Memory B cell (primary cell): ENCODE measurements at places on chromosomes 13 and 19.

- no peak for DNase-seq
Observed at GRCh38 chr13:40170982-40171381, 495.5 kb downstream of the FOXO1 start.

DNA sequence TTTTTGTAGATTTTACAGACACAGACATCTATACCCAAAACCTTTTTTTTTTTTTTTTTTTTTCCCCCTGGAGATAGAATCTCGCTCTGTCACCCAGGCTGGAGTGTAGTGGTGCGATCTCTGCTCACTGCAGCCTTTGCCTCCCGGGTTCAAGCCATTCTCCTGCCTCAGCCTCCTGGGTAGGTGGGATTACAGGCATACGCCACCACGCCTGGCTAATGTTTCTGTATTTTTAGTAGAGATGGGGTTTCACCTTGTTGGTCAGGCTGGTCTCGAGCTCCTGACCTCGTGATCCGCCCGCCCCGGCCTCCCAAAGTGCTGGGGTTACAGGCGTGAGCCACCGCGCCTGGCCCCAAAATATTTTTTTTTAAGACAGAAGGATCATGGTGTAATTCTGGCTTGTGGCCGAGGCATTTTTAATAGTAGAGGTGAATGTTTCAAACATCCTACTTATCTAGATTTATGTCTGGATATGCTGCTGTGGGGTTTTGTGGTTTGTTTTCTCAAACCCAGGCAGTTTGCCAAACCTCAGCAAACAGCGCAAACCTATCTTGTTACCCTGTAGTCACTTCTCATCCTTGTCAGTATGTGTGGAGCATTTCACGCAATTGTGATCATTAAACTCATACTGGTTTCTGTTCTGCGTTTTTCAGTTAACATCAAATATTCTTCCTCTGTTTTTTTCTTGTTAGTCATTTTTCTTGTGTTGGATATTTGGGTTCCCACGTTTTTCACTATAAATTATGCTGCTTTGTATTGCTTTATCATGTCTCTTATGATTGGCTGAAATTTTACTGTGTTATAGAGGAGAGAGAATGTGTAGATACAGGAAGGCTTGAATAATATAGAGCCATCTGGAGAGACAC is 36.2 kb upstream of the GARRE1 start:
- DNase-seq, result no peak

GRCh38 chr13:109182777-109183465 is 553.5 kb downstream of the MYO16 start:
- DNase-seq, result no peak

GRCh38 chr19:16258440-16258903 is 60.8 kb downstream of the AP1M1 start:
- DNase-seq, result no peak

DNA sequence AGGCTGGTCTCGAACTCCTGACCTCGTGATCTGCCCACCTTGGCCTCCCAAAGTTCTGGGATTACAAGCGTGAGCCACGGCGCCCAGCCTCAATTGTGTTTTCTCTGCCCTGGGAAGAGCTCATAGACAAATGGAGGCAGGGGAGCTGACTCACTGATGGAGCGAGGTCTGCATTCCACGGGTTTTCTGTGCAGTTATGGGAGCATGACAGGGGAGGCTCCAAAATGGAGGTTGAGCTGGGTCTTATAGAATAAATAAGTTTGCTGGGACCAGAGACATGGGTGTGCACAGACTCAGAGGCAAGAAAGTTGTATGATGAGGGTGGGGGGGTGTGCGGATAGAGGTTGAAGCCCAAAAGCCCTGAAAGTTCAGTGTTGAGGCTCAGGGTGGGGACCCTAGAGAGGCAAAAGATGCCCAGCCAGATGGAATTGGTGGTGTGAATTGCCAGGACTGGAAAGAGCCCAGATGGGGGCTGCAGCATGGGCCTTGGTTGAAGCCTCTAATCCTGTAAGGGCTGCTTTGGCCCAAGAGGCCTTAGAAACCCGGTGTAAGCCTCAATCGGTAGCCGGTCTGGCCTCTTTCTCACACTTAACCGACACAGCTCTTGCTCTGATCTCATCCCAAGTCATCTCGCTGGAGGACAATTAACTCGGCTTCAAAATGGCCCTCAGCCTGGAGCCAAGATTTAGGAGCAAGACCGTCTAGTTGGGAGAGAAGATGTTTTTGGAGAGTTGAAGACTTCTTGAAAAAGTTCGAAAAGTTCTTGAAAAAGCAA is 1.9 kb downstream of the TPM4 start:
- DNase-seq, result no peak
